CD8-positive, alpha-beta memory T cell (primary cell): ENCODE measurements at places on chromosomes 1 and 21. TPM values are rescaled to one million over a fixed set of nuclear protein-coding genes. Genes with fewer than 3 reads are reported as not detected.

The LHX8 gene
- total RNA-seq: not detected

The NHLH1 gene
- 0.38 TPM for total RNA-seq

The PTPN22 gene
- 57.7 TPM for total RNA-seq

DNA sequence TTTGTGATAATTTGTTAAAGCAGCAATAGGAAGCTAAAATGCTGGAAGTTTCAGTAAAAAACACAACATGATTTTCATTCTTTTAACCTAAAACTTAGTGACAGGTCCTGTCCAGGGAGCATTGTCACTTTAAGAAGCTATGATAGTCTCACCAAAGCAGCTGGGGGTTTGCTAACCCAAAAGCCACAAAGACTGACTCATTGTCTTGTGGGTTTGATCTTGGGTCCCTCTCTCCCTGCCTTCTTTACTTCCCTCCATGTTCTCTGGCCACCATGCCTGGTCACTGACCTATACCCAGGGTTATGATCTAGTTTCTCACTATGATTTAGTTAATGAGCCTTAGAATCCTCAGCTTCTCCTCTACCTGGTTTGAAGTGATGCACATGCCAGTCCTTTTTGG is 213.5 kb upstream of the PTGFR start:
- H3K4me3 ChIP-seq: no peak overlapping the region
- no peaks in the 10 kb centered on the region for H3K4me1 ChIP-seq
- H3K36me3 ChIP-seq: no peaks in the 10 kb centered on the region
- DNase-seq: no peak
- no peak overlapping the region for H3K27ac ChIP-seq
- no peaks in the 10 kb centered on the region for H3K27me3 ChIP-seq

- H3K27ac ChIP-seq: peak overlapping the region; percentile 45
- no peak overlapping the region for H3K4me3 ChIP-seq
- no peaks in the 10 kb centered on the region for H3K36me3 ChIP-seq
- peaks cover 62% of the 10 kb centered on the region for H3K4me1 ChIP-seq
- no peak for DNase-seq
- no peaks in the 10 kb centered on the region for H3K27me3 ChIP-seq
Observed at GRCh38 chr1:15620155-15620545, 2.9 kb downstream of the DDI2 start.

- peaks cover 7% of the 10 kb centered on the region for H3K27me3 ChIP-seq
- DNase-seq: no peak
- no peaks in the 10 kb centered on the region for H3K4me1 ChIP-seq
- no peak overlapping the region for H3K27ac ChIP-seq
- no peaks in the 10 kb centered on the region for H3K36me3 ChIP-seq
Observed at GRCh38 chr1:156616463-156616862, 2.8 kb upstream of the HAPLN2 start.

DNA sequence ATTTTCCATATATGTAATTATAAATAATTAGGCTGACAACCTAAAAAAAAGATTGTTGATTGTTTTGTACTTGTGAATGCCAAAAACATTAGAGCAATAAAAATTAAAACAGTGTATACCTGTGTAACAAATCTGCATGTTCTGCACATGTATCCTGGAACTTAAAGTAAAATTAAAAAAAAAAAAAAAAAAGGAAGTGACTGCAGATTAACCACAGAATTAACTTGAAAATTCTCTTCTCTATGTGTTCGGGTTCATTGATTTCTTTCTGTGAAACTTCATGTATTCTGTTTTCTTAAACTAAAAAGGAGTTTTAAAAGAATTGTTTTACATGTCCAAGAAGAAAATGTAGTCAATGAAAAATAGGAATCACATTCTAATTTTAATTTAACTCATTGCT is 95.7 kb downstream of the FASLG start:
- peaks cover 4% of the 10 kb centered on the region for H3K4me1 ChIP-seq
- no peak for DNase-seq
- H3K27ac ChIP-seq: no peak overlapping the region
